ENCODE measurements at places on chromosomes 2 and 18. TPM values are rescaled to one million over a fixed set of nuclear protein-coding genes. Genes with fewer than 3 reads are reported as not detected.

The SCN7A gene
- 7.8 TPM for total RNA-seq

The LOXHD1 gene
- 0.42 TPM for total RNA-seq

The DOCK10 gene
- total RNA-seq: 1.4 TPM

The CFAP65 gene
- not detected for total RNA-seq

The CIB4 gene
- not detected for total RNA-seq

The FSHR gene
- not detected for total RNA-seq

The EPHA4 gene
- 51.3 TPM for total RNA-seq

The IL1R2 gene
- 3.0 TPM for total RNA-seq

The MAP3K19 gene
- not detected for total RNA-seq

The FRZB gene
- total RNA-seq: 1.8 TPM

The RESP18 gene
- total RNA-seq: not detected

The LRRTM1 gene
- not detected for total RNA-seq

The COBLL1 gene
- 17.0 TPM for total RNA-seq

The KLF7 gene
- total RNA-seq: 47.0 TPM

The BMP10 gene
- total RNA-seq: not detected

The DYNAP gene
- total RNA-seq: not detected

The ATP6V1B1 gene
- total RNA-seq: 0.30 TPM

The DNAJC27 gene
- 13.1 TPM for total RNA-seq

The CFC1 gene
- total RNA-seq: not detected

The IFIH1 gene
- total RNA-seq: 4.8 TPM

The C1QL2 gene
- total RNA-seq: not detected

The PROKR1 gene
- total RNA-seq: not detected

The SERPINB4 gene
- total RNA-seq: not detected

The GALM gene
- total RNA-seq: 14.9 TPM

The CDCA7 gene
- 1.3 TPM for total RNA-seq

The RNF144A gene
- total RNA-seq: 9.6 TPM

The NT5DC4 gene
- total RNA-seq: not detected

The TANC1 gene
- 81.6 TPM for total RNA-seq

The TGFA gene
- total RNA-seq: 1.4 TPM

The SH2D6 gene
- 0.72 TPM for total RNA-seq

The SIX2 gene
- 0.58 TPM for total RNA-seq

The FKBP1B gene
- 1.5 TPM for total RNA-seq

The DSG4 gene
- not detected for total RNA-seq

The ERICH2 gene
- 1.7 TPM for total RNA-seq

Measured in heart right ventricle (tissue), 16 donors.